Smooth muscle cell of the umbilical artery (primary cell): ENCODE measurements at places on chromosomes 3 and 15. TPM values are rescaled to one million over a fixed set of nuclear protein-coding genes. Genes with fewer than 3 reads are reported as not detected.

COL7A1 gene
- 52.0 and 55.2 TPM in 2 replicates for total RNA-seq

STRIT1 gene
- total RNA-seq = not detected in 2 replicates

TUBGCP4 gene
- 9.8 and 14.2 TPM in 2 replicates for total RNA-seq

GABRB3 gene
- total RNA-seq = 0.65 and 1.5 TPM in 2 replicates

MAP1A gene
- total RNA-seq = 60.0 and 132 TPM in 2 replicates

CRABP1 gene
- total RNA-seq = not detected in 2 replicates

HHATL gene
- not detected in 2 replicates for total RNA-seq

MNS1 gene
- 0.89 and 1.3 TPM in 2 replicates for total RNA-seq

HACD2 gene
- total RNA-seq = 19.8 and 26.4 TPM in 2 replicates

PEAK1 gene
- total RNA-seq = 99.8 and 174 TPM in 2 replicates

CCR2 gene
- not detected in 2 replicates for total RNA-seq

GABRA5 gene
- total RNA-seq = 3.9 and 5.7 TPM in 2 replicates

DMXL2 gene
- 35.8 and 39.2 TPM in 2 replicates for total RNA-seq

SLC26A6 gene
- total RNA-seq = 19.0 and 22.9 TPM in 2 replicates

HEG1 gene
- 282 and 304 TPM in 2 replicates for total RNA-seq

EIF4A2 gene
- 938 and 1,581 TPM in 2 replicates for total RNA-seq

SNAP23 gene
- total RNA-seq = 107 and 111 TPM in 2 replicates

CILP gene
- 0.59 TPM in 1 of 2 replicates, not detected in the other for total RNA-seq

EHHADH gene
- total RNA-seq = 2.4 and 6.4 TPM in 2 replicates

CPNE9 gene
- not detected in 2 replicates for total RNA-seq

XCR1 gene
- total RNA-seq = not detected in 2 replicates

CIB2 gene
- total RNA-seq = 2.4 and 4.5 TPM in 2 replicates

TUSC7 gene
- not detected in 2 replicates for total RNA-seq

ADIPOQ gene
- total RNA-seq = not detected in 2 replicates

SKOR1 gene
- total RNA-seq = 0.09 TPM in 1 of 2 replicates, not detected in the other

SLC22A14 gene
- 0.59 and 1.2 TPM in 2 replicates for total RNA-seq

CALML4 gene
- total RNA-seq = 0.30 and 2.1 TPM in 2 replicates

C2CD4A gene
- not detected in 2 replicates for total RNA-seq

ASB14 gene
- 0.05 TPM in 1 of 2 replicates, not detected in the other for total RNA-seq

ACOX2 gene
- 7.0 and 13.4 TPM in 2 replicates for total RNA-seq

NEIL1 gene
- 2.7 and 5.5 TPM in 2 replicates for total RNA-seq

LSM3 gene
- total RNA-seq = 5.4 and 7.7 TPM in 2 replicates
